ENCODE measurements at places on chromosomes 5 and 9.

DNA sequence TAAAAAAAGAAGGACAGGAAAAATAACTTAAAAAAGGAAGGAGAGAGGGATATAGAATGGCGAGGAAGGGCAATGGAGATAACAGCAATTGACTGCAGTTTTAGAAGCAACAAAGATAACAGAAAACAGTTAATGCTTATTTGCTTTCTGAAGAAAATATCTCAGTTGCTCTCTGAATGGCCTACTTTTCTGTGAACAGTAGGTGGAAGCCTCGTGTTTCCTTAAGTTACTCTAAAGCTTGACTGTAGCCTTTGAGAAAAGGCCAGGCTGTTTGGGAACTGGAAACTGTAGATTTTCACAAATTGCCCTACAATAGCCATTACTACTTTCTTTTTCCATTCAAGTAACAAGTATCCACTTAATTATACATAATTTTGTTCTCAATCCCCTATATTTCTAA is 404.5 kb downstream of the YTHDC2 start:
- no peak for DNase-seq

DNA sequence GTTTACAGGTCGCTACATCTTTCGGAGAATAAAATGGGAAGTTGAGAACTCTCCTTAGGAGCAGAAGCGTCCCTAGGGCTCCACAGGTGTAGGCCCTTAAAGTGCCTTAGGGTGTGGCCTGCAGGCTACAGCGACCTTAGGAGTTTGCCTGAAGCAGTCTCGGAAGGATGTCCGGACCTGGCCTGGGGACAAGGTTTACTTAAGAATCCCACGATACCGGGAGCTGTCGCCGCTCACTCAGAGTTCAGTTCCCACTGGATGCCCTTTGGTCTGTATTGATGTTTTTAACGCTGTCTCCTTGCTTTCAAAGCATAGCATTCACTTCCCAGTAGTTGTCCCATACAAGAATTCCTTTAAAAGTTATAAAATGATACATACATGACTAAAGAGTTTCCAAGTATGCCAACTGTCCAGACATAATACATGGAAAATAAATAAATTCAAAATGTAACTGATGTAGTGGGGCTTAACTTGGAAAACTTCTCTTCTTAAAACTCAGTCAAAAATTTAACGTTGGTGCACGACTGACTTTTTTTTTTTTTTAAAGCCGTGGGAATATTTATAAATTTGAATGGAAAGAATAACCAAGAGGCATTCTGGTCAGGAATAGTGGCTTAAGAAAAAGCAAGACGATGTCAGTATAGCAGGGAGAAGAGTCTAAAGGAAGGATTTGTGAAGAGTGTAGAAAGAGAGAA is 848 bp downstream of the RAD50 start:
- DNase-seq, result peak; percentile 0

GRCh38 chr9:22990349-22990748 is 543.7 kb downstream of the DMRTA1 start:
- DNase-seq, result no peak

DNA sequence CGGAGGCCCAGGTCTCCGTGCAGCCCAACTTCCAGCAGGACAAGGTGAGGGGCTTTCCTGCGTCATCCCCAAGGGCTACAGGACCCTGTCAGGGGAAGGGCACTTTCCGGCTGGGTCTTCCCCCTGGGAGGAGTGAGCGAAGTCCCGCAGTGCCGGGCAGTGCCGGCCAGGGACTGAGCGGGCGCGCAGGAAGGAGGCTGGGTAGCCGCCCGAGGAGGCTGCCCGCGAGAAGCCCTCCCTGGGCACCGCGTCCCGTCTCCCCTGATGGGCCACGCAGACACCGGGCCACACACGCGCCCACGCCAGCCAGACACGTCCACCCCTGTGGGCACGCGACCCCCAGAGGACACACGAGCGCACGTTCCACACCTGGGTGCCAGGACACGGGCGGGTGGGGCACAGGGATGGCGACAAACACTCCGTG is 357 bp downstream of the PTGDS start:
- DNase-seq, result no peak

DNA sequence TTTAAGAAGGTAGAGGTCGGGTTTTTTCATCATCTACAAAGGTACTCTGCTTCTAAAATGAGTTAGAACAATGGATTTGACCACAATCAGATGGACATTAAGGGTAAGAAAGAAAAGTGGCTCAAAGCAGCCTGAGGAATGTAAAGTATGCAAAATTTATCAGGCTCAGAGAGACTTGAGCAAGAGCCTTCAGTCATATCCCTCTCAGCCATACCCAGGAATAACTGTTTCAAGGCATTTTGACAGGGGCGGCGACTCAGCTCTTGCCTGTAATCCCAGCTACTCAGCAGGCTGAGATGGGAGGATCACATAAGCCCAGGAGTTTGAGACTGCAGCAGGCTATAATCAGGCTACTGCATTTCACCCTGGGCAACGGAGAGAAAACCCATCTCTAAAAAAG is 38.8 kb upstream of the ANXA2R start:
- DNase-seq, result no peak

DNA sequence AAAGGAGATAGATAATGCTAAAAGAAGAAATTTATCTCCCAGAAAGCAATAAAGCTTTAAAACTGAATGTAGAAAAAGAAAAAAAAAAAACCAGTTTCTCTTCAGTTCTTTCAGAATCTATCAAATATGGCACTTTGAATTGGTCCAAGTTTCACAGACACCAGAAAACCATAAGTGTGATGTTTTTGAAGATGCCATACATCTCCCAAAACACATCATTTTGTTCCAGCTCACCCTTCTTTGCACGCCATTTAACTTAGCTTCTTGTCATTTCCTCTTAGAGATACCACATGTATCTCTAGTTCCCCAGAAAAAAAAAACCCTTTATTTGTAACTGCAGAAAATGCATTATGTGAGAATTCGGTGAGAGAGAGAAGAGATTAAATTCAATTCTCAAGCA is 46.1 kb upstream of the MAMDC2 start:
- DNase-seq, result peak; percentile 22

GRCh38 chr5:87048156-87048555 is 219.5 kb upstream of the RASA1 start:
- no peak for DNase-seq

GRCh38 chr5:132215329-132215728 is 12.3 kb downstream of the P4HA2 start:
- DNase-seq, result no peak

DNA sequence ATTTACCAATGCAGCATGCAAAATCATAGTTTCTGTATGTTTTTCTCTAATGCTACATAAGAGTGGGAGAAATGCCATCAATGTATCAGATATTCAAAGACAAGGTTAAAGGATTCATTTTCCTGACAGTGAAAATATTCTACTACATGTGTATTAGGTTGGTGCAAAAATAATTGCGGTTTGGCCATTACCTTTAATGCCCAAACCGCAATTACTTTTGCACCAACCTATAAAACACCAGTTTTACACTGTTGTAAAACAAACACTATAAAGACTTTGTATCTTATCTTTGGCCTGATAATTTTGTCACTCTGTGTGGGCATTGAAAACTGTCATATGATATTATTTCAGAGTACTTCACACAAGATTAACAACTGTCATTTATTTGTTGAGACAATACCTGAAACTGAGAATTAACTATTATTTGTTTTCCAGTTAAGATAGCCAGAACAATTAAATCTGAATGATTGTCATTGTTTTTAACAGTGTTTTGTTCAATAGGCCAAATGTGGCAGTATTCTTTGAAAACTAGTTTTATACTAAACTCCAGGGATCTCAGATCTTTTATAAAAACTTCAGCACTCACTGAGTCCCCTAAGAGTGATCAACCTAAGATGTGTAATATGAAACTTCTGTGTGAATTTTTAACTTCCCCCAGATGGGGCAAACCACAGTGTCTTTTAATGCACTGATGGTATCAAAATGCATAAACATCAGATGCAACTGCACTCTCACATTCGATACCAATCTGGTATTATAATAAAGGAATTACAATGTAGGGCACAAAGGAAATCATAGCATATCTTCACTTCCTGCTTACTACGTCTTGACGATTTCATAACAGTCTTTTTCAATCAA is 53.8 kb upstream of the FBN2 start:
- DNase-seq, result no peak

GRCh38 chr5:88691945-88692868 is 190.8 kb downstream of the MEF2C start:
- no peak for DNase-seq

GRCh38 chr9:91195372-91196012 is 166.2 kb downstream of the AUH start:
- no peak for DNase-seq

GRCh38 chr9:1709347-1709746 is 305.8 kb upstream of the SMARCA2 start:
- DNase-seq, result no peak

GRCh38 chr5:137714946-137715345 is 20.9 kb downstream of the KLHL3 start:
- no peak for DNase-seq

- no peak for DNase-seq
Observed at GRCh38 chr9:83154087-83154736, 91.3 kb upstream of the RASEF start.

DNA sequence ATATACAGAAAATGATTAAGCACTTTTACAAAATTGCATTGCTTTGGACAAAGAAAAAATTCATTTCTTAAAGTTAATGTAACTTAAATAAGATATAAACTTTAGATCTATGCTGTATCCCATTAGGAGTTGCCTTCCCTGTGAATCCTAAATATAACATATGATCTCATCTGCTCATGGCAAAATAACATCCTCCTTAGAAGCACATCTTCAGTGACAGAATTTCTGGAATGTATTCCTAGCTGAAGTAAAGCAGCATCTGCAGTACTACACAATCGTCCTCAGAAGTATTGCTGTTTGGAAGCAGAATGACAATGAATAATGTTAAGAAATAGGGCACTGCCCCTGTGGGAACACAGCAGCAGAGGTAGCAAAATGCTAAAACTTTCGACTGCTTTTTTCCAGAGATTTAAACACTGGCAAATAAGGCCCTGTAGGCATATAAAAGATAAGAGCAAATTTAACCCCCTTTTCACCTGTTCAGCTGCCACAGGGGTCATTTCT is 571.0 kb downstream of the PTPRD start:
- no peak for DNase-seq

DNA sequence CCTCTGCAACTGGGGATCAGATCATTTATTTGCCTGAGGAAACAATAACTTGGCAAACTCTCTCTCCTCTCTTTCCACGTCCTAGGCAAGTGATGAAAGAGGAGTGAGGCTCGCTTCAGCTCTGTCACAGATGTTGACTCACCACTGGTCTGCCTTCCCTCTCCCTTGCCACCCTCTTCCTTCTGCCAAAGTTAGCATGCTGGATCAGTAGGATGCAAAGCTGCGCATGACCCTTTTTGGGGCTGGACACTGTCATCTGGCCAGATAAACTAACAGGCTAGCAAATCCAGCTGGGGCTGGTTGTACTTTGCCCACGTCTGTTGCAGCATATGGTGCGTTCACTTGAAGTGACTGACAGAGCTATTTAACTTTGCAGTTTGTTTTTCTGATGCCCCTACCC is 36.2 kb upstream of the SMARCA2 start:
- DNase-seq, result no peak

GRCh38 chr9:127565231-127565630 is 46.8 kb upstream of the STXBP1 start:
- DNase-seq, result no peak

DNA sequence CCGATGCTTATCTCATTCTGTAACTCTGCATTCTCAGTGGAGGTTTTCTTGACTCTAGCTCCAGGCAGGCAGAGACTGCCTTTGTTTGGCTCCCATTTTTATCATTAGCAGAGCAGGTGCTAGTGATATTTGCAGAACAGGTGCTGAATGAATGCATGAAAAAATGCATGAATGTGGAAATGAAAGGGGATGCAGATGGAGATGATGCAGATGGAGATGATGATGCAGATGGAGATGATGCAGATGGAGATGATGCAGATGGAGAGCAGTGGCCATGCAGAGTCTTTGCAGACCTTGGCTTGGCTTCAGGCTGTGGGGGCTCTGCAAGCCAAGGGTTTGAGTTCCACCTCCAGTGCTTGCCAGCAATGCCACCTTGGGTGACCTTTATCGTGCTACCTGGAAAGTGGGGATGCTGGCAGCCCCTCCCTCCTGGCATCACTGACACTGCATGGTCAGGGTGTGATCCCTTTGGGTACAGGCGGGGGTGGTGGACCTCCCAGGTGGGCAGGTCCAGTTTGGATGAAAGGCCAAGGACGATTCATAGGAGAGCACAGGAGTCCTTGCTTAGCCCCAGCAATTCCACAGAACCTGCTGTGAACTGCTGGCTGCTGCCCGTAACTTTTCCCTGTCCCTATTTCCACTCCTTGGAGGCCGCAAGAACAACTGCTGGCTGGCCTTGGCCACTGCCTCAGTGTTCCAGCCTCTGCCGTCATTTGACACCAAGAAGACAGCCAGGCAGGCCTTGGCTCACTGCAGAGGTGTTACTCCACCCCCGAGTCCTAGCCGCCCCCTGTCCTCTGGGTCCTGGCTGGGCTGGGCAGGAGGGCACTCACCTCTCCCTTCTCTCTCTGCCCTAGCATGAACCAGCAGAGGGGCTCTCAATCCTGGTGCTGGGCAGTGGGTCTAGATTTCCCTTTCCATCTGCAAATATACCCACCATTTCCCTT is 33.0 kb downstream of the ERGIC1 start:
- DNase-seq, result no peak

DNA sequence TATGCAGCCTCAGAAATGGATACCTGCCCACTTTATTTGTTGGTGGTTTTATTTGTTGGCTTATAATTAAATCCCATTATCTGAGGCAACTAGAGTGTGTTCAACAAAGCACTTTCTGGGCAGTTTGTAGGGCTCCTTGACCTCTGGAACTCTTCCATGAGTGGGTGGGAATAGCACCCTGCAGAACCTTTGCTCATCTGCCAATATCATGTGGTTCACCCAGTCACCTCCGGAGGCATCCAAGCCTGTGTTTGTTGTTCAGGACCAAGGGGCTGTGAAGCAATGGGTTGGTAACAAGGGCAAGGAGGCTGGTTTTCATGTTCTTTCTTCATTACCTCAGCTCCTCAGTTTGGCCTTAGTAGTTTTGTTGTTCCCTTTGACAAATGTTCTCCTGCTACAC is 314.0 kb downstream of the NDUFS4 start:
- no peak for DNase-seq

DNA sequence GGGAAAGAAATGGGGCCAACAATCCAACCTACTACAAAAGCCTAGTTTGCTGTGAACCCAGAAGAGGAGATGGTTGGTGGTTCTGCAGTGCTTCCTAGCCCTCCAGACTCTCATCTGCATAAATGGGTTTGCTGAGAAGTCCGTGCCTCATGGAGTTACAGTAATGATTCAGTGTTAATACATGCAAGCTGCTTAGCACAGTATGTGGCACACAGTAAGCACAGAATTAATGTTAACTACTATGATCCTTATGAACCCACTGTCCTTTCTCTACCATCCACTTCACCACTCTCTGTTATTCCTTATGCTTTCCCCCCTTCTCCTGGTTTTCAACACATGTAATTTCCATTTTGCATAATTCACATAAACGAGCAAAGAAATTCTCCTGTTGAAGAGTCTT is 100.0 kb downstream of the ACTBL2 start:
- DNase-seq, result no peak

GRCh38 chr5:178305801-178306200 is 73.2 kb upstream of the PHYKPL start:
- no peak for DNase-seq

GRCh38 chr5:146731909-146732659 is 146.5 kb downstream of the PPP2R2B start:
- no peak for DNase-seq

- no peak for DNase-seq
Observed at GRCh38 chr5:120604884-120605283, 140.8 kb downstream of the PRR16 start.

Measured in DMS79 (cell line).